Activated naive CD4-positive, alpha-beta T cell treated with anti-CD3 and anti-CD28 coated beads for 36 hours (primary cell): ENCODE measurements at places on chromosomes 6 and 20. TPM values are rescaled to one million over a fixed set of nuclear protein-coding genes. Genes with fewer than 3 reads are reported as not detected.

GRCh38 chr6:37279366-37280134 lies 21.6 kb upstream of the TMEM217 start:
- no peak for DNase-seq

Gene BPIFB1
- not detected for total RNA-seq

Gene OTOR
- not detected for total RNA-seq

- no peak for DNase-seq
Observed at GRCh38 chr6:30724906-30725667, 4.9 kb downstream of the TUBB start.

DNA sequence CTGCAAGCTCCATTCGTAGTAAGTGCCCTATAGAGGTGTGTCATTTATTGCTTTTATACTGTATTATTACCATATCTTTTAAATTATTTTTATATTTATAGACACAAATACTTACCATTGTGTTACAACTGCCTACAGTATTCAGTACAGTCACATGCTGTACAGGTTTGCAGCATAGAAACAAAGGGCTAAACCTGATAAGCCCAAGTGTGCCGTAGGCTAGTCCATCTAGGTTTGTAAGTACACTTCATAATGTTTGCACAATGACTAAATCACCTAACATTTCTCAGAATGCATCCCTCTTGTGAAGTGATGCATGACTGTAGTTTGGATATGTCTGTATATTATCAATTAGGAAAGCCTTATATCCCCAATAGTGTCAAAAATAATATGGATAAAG lies 122.8 kb downstream of the CLVS2 start:
- DNase-seq: no peak

- DNase-seq: no peak
Observed at GRCh38 chr6:6320901-6321300, 439 bp upstream of the F13A1 start.

Gene ZNF391
- 3.1 TPM for total RNA-seq
